ENCODE measurements at places on chromosomes 7 and 10. TPM values are rescaled to one million over a fixed set of nuclear protein-coding genes. Genes with fewer than 3 reads are reported as not detected.

- no peak for DNase-seq
Observed at GRCh38 chr10:49076319-49076718, 39.0 kb downstream of the VSTM4 start.

DNA sequence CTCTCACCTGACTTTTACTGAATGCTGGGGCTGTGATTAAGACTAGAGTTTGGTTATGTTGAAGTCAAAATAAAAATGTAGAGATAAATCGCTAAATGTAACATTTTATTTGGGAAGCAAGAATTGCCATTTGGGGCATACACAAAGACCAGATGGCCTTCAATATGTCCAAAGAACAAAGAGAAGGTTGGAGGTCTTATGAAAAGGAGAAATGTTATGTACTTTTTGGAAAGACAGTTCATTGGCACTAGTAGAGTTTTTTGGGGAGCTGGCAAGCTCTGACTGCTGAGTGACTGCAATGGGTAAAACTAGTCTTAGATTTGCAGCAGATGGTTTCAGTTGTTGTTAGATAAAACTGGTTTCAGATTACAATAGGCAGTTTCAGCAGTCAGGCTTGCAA is 35.6 kb upstream of the GALNT17 start:
- no peak for DNase-seq

- peak; percentile 58 for DNase-seq
Observed at GRCh38 chr10:132167976-132168375, 18.8 kb upstream of the DPYSL4 start.

- DNase-seq = no peak
Observed at GRCh38 chr7:108585843-108586242, 16.2 kb downstream of the DNAJB9 start.

- no peak for DNase-seq
Observed at GRCh38 chr10:60208676-60209269, 180.9 kb downstream of the ANK3 start.

GRCh38 chr7:138945154-138945553 is 36.0 kb downstream of the KIAA1549 start:
- DNase-seq = no peak

DNA sequence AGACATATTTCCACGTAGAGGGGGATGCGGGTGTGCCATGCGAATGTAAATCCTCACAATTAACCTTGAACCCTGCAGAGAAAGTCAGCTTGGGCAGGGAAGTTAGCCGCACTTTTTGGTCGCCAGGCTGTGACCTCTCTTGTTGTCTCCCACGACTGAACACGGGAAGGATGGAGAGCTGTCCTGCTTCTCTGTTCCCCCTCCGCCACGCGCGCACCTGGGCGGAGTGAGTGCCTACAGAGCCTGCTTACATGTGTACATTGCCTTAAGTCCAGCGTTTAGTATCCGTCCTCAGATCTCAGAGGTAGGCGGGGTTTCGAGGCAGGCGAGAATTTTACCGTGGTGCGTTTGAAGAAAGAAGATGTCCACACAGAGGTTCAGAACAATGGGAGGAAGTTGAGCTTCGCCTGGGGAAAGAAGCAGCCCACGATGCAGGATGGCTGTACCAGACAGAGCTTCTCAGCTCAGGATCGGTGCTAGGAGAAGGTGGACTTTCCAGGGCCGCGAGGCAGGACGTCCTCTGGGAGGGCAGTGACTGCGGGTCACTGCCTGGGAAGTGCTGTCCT is 482 bp upstream of the ERCC6 start:
- DNase-seq = no peak

DNA sequence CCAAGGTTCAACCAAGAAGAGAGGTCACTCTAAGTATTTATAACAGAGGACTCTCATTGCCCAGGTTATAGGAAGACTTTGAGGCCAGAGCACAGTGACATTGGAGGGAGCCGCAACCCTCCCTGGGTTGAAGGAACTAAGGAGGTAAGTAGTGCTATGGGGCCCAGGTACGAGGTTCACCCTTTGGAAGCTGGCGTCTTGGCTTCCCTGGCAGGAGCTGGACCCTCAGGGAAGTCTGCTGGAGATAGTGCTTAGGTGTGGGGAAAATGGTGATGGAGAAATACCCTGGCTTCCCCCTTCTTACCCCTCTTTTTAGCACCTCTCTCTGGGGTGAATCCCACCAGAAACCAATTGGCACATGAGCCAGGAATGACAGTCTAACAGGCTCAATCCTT is 317.9 kb upstream of the ZNF32 start:
- no peak for DNase-seq

DNA sequence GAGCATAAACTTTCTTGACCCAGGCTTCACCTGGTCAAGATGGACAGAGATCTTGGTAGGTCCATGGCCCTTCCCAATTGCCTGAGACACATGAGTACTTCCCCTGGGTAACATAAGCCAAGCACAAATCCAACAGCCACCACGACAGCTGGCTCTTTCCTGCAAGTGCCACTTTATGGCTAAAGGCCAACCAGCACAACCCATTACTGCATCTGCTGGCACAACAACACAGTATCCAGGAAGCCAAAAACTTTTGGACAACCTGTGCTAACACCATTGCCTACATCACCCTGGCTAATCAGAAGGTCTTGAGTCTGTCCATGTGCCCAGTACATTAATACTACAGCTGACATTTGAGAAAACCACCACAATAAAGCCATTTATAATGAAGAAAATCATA is 548.0 kb upstream of the SEMA3D start:
- DNase-seq = no peak

DNA sequence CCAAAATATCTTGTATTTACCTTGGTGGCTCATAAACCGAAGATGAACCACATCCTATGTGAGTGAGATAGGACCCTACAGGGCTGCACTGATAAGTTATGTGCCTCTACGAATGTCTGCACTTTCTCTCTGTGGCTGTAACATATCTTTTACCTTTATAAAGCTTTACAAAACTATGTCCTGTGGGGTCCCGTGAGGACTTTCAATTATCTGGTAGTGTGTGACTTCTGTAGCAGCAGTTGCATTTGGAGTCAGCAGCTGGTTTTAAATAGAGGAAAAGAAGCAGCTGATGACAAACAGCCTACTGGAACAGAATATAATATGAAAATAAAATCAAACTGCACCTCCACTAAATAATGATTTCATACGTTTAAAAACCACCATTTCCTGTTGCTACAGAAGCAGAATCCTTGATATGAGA is 222.4 kb upstream of the GNAI1 start:
- no peak for DNase-seq

DNA sequence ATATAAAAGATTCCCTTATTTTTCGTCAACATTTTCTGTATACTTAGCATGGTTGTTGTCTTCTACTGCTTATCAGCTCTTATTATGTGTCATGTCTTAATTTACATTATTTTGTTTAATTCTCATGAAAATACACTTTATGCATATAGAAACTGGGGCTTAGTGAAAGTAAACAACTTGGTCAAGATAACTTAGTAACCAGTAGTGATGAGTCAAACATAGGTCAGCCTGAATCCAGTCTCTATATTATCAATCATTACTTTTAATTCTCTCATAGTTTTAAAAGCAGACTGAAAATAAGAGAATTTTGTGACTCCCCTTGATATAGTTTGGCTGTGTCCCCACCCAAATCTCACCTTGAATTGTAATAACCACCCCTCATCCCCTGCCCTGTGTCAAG is 119.6 kb upstream of the TPK1 start:
- no peak for DNase-seq

DNA sequence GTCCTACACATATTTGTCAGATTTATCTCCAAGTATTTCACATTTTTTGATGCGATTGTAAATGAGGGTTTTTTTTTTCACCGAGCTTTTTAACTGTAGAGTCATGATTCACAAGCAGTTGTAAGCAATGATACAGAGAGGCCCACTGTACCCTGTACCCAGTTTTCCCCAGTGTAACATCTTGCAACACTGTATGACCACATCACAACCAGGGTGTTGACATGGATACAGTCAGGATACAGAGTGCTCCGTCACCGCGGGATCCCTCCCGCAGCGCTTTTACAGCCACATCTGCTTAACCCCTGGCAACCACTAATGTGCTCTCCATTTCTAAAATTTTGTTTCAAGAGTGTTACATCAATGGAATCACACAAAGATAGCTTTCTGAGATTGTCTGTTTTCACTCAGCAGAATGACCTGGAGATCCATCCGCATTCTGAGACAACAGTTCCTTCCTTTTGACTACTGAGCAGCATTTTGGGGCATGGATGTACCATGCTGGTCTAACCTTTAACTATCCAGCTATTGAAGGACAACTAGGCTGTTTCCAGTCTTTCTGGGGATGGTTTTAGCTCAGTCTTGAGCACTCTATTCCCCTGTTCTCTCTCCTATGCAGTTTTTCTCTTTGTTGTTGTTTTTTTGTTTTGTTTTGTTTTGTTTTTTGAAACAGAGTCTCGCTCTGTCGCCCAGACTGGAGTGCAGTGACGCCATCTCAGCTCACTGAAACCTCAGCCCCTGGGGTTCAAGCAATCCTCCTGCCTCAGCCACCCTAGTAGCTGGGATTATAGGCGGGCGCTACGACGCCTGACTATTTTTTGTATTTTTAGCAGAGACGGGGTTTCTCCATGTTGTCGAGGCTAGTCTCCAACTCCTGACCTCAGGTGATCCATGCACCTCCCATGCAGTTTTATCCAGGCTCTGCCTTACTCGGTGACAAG is 25.9 kb downstream of the GPRIN2 start:
- peak; percentile 73 for DNase-seq

DNA sequence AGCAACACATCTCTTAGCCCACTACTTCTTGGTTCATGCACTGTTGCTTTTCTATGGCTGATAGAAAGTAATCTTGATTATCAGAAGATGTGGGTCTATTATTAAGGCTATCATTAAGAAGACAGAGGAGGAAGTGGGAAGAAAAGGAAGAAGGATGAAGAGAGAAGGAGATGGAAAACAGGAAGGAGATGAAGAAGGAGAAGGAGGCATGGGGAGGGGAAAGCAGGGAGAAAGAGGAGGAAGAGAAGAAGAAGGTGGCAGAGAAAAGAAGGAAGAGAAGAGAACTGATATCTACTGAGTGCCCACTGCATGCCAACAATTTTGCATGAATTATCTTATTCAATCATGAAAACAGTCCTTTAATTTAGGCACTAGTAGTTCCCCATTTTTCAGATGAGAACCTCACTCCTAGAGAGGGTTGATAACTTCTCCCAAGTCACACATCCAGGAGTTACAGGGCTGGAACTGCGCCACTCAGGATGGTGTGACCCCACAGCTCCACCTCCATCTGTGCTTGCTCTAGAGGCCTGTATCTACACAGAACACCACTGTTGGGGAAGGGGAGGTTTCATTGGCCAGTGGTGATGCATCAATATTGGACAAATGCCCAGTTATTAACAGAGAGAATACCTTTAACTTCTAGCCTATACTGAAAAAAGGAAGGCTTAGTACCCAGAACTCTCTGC is 147.4 kb downstream of the CXCL12 start:
- DNase-seq = no peak

DNA sequence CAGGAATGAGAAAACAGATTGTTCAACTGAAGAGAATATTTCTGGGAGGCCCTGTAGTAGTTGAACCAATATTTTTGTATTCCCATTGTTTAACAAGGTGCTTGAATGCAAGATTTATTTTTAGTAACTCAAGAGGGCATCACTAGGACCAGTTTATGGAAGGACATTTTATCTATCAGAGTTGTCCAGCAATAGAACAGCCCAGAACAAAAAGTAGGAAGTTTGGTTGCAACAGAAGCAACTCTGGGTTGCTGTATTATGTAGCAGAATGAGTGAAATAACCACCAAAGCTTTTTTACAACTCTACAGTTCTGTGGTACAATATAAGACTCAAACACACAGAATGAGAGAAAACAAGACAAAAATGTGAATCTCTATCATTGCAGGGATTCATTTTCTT is 34.7 kb downstream of the CPED1 start:
- DNase-seq = no peak

DNA sequence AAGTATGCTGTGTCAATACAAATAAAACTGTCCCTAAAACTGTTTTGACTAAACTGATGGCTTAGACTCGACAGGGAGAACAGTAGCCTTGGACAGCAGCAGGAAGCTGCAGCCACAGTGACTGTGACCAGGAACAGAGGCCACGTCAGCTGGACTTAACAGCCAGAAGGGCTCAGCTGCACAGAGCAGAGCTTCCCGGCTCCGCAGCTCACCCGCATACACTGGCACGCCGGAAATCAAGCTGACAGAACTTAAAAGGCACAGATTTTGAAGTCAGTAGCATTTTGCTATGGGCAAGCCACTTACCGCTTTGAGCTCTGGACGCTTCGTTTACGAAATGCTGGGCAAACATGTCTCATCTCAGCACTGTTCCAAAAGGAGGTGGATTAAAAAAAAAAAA is 769.7 kb upstream of the AUTS2 start:
- no peak for DNase-seq

GRCh38 chr10:130337305-130337640 is 201.1 kb downstream of the GLRX3 start:
- DNase-seq = no peak

GRCh38 chr7:50557099-50557498 is 8.1 kb downstream of the DDC start:
- DNase-seq = no peak

DNA sequence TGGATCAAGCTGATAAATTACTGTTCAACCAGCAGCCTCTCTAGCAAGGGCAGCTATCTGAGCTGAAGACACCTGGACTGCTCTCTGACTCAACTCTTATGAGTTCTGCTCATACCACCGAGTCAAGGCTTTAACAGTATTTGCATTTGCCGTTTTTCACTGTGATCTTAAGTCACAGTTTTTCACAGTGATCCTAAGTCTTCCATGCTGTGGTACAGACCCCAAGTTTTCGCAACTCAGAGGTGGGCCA is 31.3 kb downstream of the PIP4K2A start:
- DNase-seq = no peak

DNA sequence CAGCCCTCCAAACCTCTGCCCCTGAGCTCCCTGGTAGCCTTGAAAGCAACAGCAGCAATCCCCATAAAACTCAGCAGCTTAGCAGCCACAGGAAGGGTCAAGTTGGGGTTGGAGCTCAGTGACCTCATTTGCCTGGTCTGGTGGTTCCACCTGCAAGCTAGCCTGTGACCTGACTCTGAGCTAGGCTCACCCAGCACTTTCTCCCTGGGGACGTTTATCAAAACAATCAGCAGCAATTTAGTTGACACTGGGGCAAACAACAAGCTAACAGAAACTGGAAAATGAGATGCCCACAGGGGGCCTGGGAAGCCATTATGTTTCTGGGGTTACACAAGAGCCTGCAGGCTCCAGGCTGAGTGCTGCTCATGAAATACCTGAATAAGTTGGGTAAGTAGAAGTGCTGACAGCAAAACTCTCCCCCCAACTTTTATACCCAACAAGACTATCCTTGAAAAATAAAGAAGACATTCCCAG is 22.4 kb upstream of the CRYGN start:
- DNase-seq = no peak

GRCh38 chr7:34096198-34096651 is 190.9 kb downstream of the BMPER start:
- DNase-seq = peak; percentile 92

GRCh38 chr10:18406136-18406535 is 245.3 kb downstream of the NSUN6 start:
- DNase-seq = no peak

- no peak for DNase-seq
Observed at GRCh38 chr10:123906884-123907652, 15.5 kb upstream of the CPXM2 start.

CDH23 gene
- 43.0 TPM for total RNA-seq

SLC18A3 gene
- total RNA-seq = not detected

LOXL4 gene
- 10.9 TPM for total RNA-seq

CLDN12 gene
- 25.2 TPM for total RNA-seq

NEURL1 gene
- 0.37 TPM for total RNA-seq

PVRIG gene
- 0.42 TPM for total RNA-seq

CRYGN gene
- total RNA-seq = 0.42 TPM

TYW1B gene
- total RNA-seq = 2.1 TPM

VWC2 gene
- total RNA-seq = 0.60 TPM
